Transverse colon (tissue), 4 donors: ENCODE measurements at places on chromosomes 5 and 9. TPM values are rescaled to one million over a fixed set of nuclear protein-coding genes. Genes with fewer than 3 reads are reported as not detected.

The IL5 gene
- not detected for total RNA-seq

The NAIP gene
- total RNA-seq: 21.3 TPM

The ECSCR gene
- total RNA-seq: 2.2 TPM

The MIGA2 gene
- total RNA-seq: 73.2 TPM

The SPATA31C1 gene
- not detected for total RNA-seq

The NME5 gene
- total RNA-seq: not detected

The TNIP1 gene
- total RNA-seq: 296 TPM

The PRR7 gene
- 2.1 TPM for total RNA-seq

The GPRIN1 gene
- total RNA-seq: 9.7 TPM

DNA sequence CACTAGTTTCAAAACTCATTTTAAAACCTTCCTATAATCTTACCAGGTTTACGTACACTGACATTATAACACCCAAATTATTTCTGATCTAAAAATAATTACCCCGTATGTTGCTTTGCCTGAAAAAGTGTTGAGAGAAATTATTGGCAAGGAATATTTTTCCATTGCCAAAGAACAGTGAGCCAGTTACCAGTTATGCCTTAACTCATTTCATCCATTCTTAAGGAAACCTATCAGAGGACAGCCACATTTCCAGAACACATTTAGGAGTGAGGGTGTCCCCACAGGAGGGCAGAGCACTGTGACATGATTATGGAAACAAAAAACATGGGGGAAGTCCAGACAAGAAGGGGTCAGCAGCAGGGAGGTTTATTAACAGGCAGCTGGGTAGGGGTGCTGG, 52.2 kb downstream of the GABBR2 start:
- no peak overlapping the region for H3K4me3 ChIP-seq
- DNase-seq: no peak
- no peak overlapping the region for H3K27ac ChIP-seq
- H3K4me1 ChIP-seq: no peaks in the 10 kb centered on the region
- no peaks in the 10 kb centered on the region for H3K36me3 ChIP-seq
- H3K27me3 ChIP-seq: no peaks in the 10 kb centered on the region

GRCh38 chr9:71760901-71761300, 7.4 kb downstream of the CEMIP2 start:
- peak overlapping the region; percentile 66 for H3K27ac ChIP-seq
- H3K27me3 ChIP-seq: no peaks in the 10 kb centered on the region
- no peaks in the 10 kb centered on the region for H3K36me3 ChIP-seq
- no peak for DNase-seq

DNA sequence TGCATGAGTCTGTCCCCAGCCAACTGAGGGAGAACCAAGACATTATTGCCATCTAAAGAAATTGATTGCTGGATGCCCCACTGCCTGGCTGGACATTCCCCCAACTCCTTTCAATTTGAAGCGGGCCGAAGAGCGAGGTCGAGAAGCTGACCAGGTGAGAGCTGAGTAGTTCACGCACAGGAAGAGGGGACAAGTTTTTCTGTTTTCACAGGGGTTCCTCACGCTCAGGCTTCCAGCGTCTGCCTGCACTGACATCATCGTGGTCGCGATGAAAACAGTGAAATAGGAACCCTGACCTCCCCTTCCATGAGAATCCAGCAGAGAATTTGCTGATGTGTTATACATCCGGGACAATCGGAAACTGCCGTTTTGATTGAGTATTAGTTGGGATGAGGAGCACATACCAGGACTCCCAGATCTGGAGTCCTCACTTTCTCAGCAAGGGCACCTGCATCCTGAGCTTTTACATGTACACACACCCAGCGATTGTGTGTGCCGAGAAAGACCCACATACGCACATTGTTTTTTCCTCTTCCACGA, 3.1 kb upstream of the DMRT3 start:
- no peak overlapping the region for H3K4me3 ChIP-seq
- peaks cover 37% of the 10 kb centered on the region for H3K4me1 ChIP-seq
- H3K27ac ChIP-seq: no peak overlapping the region
- H3K36me3 ChIP-seq: no peaks in the 10 kb centered on the region

DNA sequence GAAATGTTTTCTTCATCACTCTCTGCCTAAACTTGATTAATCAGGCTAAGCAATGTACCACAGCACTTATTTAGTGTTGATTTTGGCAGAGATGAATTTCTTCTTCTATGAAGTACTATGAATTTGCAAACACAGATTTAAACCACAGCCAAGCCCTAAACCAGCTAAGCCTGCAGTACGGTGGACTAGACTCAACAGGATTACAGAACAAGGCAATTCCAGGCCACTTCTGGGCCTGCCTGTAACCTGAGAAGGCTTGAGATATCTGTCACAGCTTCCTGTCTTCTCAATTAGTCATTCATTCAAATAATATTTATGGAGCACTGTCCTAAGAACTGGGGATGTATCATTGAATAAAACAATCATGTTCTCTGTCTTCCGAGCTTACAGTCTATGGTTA, 32.4 kb upstream of the CAST start:
- no peak for DNase-seq
- no peaks in the 10 kb centered on the region for H3K36me3 ChIP-seq
- no peaks in the 10 kb centered on the region for H3K27me3 ChIP-seq

DNA sequence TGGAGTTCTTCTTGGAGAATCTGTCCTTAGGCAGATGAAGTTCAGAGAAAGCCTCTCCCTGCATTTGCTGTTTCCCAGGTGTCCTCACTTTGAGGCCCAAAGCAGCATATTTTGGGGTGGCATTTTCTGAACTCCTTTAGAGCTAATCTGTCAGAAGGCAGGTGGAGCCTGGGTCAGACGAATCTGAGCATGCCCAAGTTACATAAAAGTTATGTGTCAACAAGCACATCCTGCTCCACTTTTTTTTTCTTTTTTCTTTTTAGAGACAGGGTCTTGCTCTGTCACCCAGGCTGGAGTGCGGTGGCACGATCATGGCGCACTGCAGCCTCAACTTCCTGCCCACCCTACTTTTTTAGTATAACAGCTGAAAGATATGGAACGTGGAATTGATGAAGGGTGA, 41.3 kb upstream of the HSPA9 start:
- DNase-seq: no peak
- peaks cover 2% of the 10 kb centered on the region for H3K4me1 ChIP-seq
- H3K27me3 ChIP-seq: no peaks in the 10 kb centered on the region
- no peak overlapping the region for H3K27ac ChIP-seq
- no peak overlapping the region for H3K4me3 ChIP-seq

GRCh38 chr9:99851500-99851822, 29.8 kb downstream of the NR4A3 start:
- H3K27me3 ChIP-seq: no peaks in the 10 kb centered on the region
- H3K4me1 ChIP-seq: no peaks in the 10 kb centered on the region
- H3K4me3 ChIP-seq: no peak overlapping the region
- H3K27ac ChIP-seq: no peak overlapping the region

DNA sequence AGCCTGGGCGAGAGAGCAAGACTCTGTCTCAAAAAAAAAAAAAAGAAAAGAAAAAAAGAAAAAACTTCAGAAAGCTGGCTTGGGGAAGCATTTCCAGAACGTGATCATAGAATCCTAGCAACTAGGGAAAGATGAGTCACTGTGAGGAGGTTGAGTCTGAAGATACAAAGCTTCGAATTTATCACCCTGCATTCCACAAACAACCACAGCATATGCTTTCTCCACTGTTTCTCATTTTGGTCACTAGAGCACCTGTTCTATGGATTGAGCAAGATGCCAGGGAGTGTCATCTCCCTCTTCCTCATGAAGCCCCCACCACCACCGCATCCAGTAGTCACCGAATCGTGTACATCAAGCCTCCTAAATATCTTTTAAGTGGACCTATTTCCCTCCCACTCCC, 37.9 kb downstream of the SEMA5A start:
- no peak overlapping the region for H3K27ac ChIP-seq
- no peaks in the 10 kb centered on the region for H3K27me3 ChIP-seq

GRCh38 chr9:131524665-131525315, 6.3 kb downstream of the UCK1 start:
- H3K4me3 ChIP-seq: no peak overlapping the region
- DNase-seq: no peak
- H3K27ac ChIP-seq: no peak overlapping the region

GRCh38 chr9:128048663-128049062, 18.5 kb downstream of the NAIF1 start:
- H3K27me3 ChIP-seq: no peaks in the 10 kb centered on the region
- H3K4me3 ChIP-seq: no peak overlapping the region
- no peaks in the 10 kb centered on the region for H3K36me3 ChIP-seq

GRCh38 chr9:3521966-3522365, 3.8 kb downstream of the RFX3 start:
- no peak for DNase-seq
- H3K27ac ChIP-seq: no peak overlapping the region

DNA sequence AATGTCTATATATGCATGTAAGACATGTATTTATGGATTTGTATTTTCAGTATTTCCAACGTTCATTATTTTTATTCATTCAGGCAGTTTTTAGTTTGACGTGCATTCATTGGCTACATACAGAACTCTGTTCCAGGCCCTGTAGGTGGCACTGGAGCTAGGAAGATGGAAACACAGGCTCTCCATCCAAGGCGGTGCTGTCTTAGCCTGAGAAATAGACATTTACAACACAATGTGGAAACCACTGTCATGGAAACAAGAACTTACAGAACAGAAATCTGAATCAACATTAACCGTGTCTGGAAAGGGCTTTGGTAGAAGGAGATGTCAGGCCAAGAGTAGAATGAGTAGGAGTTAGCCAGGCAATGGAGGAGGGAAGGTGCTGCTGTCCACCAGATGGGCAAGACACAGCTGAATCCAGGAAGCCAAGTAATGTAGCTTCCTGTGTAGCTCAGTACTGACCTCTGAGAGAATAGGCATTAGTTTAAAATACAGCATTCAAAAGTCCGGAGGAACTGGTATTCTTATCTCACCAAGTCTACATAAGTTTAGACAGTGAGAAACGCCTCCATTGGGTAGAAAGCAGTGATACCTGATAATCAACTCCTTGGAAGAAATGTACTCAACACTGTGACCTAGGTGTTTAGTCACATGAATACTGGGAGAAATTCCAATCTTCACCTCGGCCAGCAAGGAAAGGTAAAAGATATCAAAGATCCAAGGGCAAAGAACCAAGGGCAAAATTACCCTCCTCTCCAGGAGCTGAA, 388.6 kb upstream of the CDH6 start:
- H3K4me1 ChIP-seq: no peaks in the 10 kb centered on the region
- H3K4me3 ChIP-seq: no peak overlapping the region
- no peaks in the 10 kb centered on the region for H3K27me3 ChIP-seq
- no peak for DNase-seq

DNA sequence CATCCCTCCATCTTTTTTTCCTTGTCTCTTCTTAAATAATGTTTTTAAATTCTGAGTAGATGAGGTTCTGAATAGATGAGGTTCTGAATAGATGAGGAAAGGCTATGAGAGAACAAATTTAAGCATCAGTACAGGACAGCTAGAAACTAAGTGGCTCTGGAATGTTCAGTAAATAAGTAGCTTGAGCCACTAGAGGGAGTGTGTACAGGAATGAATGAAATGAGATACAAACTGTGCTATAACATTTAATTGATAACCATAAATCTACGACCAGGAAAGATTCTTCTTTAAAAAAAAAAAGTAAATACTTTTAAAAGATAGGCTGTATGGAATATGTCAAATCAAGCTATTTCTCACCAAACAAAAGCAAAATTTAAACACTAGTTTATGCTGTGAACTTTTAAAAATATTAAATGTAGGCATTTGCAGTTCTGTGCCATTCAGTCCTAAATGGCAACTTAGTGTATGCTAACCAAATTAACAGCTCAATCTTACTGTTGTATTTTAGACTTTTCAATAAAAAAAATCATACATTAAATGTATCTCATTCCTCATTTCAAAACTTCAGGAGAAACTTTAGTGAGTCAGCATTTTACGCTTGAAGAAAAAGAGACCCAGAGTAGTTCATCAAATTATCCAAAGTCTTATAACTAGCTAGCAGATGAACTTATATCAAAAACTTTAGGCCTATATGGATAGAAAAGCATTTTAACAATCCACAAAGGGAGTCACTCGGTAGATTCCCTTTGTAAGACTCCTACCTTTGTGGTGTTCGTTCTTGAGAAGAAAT, 70.4 kb upstream of the SNX2 start:
- H3K4me3 ChIP-seq: no peak overlapping the region
- H3K27me3 ChIP-seq: no peaks in the 10 kb centered on the region
- H3K27ac ChIP-seq: no peak overlapping the region

- DNase-seq: no peak
- no peaks in the 10 kb centered on the region for H3K4me1 ChIP-seq
- H3K27ac ChIP-seq: no peak overlapping the region
- no peaks in the 10 kb centered on the region for H3K27me3 ChIP-seq
Observed at GRCh38 chr9:135879237-135879601, 28.1 kb downstream of the CAMSAP1 start.

DNA sequence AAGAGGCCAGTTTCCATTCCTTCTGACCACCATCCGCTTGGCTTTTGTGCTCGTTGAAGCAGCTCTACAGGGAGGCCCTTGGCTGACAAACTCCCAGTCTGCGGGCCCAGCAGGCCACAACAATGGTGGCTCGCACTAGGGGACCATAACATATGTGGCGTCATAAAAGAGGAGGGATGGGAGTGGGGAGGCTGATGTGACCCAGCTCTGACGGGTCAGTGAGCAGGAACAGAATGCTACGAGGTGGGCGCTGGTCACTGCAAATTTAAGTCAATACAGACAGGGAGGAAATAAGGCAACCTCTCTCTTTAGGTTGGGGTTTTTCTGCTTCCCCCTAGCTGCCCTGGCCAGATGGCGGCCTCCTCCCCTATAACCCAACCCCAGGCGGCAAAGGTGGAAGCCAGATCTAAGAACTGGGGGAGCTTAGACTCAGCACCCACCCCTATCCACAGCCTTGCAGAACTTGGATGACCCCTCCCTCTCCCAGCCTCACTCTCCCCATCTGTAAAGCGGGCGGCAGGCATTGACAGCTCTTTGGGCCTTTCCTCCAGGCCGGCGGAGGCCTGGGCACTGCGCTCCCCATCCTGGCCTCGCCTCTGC, 778 bp downstream of the FRRS1L start:
- H3K4me3 ChIP-seq: no peak overlapping the region
- H3K27me3 ChIP-seq: peaks cover 55% of the 10 kb centered on the region
- no peak overlapping the region for H3K27ac ChIP-seq
- H3K4me1 ChIP-seq: no peaks in the 10 kb centered on the region
- DNase-seq: no peak

- H3K36me3 ChIP-seq: no peaks in the 10 kb centered on the region
- peak overlapping the region; percentile 96 for H3K27ac ChIP-seq
- no peaks in the 10 kb centered on the region for H3K27me3 ChIP-seq
Observed at GRCh38 chr9:121201045-121201737, 478 bp downstream of the RAB14 start.

- no peak overlapping the region for H3K27ac ChIP-seq
- no peaks in the 10 kb centered on the region for H3K4me1 ChIP-seq
- H3K4me3 ChIP-seq: no peak overlapping the region
- H3K27me3 ChIP-seq: no peaks in the 10 kb centered on the region
- H3K36me3 ChIP-seq: no peaks in the 10 kb centered on the region
Observed at GRCh38 chr5:103409013-103409670, 150.6 kb downstream of the MACIR start.

DNA sequence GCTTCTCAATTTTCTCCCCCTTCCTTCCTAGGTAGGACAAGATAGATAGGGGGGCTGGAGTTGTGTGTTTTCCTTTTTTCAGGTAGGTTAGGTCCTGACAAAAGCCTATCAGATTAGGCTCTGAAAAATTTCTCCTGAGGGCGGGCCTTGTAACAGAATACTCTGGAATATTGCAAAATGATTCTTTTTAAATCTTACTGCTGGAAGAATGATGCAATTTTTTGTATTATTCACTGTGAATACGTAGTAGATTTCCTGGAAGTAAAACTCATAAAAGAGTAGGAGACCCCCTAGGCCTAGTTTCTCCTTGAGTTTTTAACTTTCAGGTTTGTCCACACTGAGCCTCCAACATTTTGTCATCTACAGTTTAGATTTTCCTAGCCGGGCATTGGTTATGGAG, 1701.8 kb downstream of the EFNA5 start:
- no peaks in the 10 kb centered on the region for H3K4me1 ChIP-seq
- no peak for DNase-seq
- H3K27ac ChIP-seq: no peak overlapping the region
- no peak overlapping the region for H3K4me3 ChIP-seq
